Stimulated activated CD8-positive, alpha-beta memory T cell treated with anti-CD3 and anti-CD28 coated beads, Interleukin-12 subunit alpha, Interleukin-12 subunit beta, amount 100 ng/mL, for 1 hour (primary cell): ENCODE measurements at places on chromosomes 12 and 14.

- no peak for DNase-seq
Measured at GRCh38 chr12:80271780-80272179, 172.3 kb upstream of the PTPRQ start.

- no peak for DNase-seq
Measured at GRCh38 chr12:117227000-117227653, 36.9 kb upstream of the FBXO21 start.

DNA sequence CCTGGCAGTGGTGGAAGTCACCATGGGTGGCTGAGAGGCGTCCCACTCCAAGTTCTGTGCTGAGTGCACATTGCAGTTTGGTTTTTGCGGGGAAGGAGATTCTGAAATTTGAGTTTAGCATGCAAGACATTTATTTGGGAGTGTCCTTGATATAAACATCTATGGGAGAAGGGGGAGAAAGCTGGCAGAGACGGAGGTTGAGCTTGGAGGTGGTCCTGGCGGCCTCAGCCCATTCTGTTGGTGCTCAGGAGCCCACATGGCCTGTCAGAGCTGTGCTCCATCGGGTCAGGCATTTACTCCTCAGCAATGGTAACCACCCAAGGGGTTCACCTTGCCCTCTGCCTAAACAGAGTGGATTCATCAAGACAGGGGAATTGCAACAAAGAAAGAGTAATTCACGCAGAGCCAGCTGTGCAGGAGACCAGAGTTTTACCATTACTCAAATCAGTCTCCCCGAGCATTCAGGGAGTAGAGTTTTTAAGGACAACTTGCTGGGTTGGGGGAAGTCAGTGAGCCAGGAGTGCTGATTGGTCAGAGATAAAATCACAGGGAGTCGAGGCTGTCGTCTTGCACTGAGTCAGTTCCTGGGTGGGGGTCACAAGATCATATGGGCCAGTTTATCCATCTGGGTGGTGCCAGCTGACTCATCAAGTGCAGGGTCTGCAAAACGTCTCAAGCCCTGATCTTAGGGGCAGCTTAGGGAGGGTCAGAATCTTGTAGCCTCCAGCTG, 323.3 kb upstream of the TMEM132C start:
- DNase-seq = no peak

GRCh38 chr12:12890543-12891079, 751 bp upstream of the GPRC5A start:
- no peak for DNase-seq

GRCh38 chr12:103768467-103769123, 72.4 kb downstream of the NT5DC3 start:
- no peak for DNase-seq

GRCh38 chr12:108967869-108968540, 52.9 kb downstream of the SVOP start:
- no peak for DNase-seq

DNA sequence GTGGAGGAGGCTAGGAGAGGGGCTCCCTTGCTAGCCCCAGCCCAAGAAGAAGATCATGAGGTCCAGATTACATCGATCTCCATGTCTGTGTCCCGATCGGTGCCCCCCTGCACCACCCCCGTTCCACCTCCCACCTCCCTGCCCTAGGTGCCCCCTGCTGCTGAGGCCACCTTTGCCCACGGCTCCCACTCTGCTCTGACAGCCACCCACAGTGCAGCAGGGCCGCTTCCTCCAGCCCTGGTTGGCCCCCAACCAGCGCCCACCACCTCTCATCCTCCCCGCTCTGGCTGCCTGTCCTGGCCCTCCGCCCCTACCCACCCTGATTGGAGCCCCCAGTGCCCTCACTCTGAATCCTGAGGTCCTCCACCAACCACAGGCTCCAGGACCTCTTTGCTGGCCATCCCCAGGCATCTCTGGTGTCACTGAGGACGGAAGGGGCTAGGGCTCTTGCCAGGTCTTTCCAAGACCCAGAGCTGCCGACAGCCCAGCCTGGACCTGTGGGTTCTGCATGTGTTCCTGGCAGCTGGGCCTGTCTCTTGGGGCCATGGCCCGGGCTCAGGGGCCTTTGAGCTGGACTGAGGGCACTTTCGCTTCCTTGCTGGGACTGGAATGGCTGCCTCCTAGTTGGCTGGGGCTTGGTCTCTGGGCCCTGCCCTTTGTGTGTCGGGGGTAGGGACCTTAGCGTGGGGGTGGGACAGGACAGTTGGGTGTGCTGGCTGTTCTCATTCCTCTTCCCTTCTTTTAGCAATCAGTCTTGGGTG, 7.2 kb upstream of the PLXNC1 start:
- DNase-seq = no peak

DNA sequence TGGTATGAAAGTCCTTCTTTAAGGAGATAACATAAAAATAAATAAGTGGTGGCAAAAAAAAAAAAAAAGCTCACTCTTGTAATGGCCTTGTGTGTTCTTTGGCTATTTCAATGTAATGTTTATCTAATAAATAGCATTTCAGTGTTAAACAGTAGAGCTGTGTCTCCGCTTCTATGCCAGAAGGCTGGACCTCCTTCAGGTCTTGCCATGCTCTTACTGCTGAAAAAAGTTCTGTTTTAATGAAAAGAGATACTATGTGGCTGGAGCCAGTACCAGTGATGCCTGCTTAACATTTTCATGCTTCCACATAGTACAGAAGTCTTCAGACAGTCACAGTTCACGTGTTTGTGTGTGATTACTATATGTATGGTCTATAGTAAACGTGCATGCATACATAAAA, 74.1 kb upstream of the PRICKLE1 start:
- DNase-seq = no peak

DNA sequence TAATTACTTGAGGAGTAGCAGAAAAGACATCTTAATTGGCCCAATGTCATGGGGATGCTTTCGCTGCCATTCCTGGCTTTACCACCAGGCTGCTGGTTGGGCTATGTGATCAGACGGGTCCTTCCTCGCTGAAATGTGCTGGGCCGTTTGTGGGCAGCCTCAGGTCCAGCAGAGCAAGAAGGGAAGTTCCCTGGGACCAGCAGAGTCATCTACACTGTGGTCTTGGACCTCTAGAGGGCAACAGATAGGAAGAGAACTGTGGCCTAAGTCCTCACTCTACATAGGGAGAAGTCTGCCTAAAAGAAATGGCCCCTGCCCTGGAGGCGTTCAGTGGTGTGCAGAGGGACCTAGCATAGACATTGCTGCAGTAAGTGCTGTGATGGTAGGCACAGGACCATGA, 10.9 kb downstream of the EVL start:
- DNase-seq = no peak

GRCh38 chr14:45785240-45785639, 532.2 kb upstream of the MIS18BP1 start:
- DNase-seq = no peak

DNA sequence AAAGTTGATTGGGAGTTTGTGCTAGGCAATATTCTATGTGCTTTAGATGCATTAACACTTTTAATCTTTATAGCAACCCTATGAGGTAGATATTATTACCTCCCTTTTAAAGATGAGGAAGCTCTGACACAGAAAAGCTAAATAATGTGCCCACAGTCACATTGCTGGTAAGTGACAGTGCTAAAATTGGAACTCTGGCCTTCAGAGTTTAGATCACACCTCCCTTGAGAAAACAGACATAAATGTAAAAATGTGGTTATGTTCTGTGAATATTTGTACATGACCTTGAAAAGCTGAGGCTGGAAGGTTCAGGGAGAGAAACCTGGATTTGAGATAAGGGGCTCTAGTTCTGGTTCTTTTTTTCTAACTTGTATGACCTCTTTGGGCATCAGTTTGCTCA, 1.9 kb downstream of the ABHD4 start:
- no peak for DNase-seq

DNA sequence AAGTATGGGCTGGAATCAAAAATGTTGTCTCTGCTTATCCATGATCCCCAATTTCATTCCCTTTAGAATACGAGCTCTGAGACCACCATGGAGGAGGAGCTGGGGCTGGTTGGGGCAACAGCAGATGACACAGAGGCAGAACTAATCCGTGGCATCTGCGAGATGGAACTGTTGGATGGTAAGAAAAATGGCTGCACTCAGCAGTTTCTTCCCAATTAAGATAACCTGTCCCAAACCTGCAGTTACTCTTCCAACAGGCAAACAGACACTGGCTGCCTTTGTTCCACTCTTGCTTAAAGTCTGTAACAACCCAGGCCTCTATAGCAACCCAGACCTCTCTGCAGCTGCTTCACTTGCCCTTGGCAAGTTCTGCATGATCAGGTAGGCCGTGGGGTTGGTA, 6.6 kb upstream of the GAPDH start:
- DNase-seq = no peak

GRCh38 chr12:60148831-60149230, 553.0 kb downstream of the SLC16A7 start:
- DNase-seq = no peak

DNA sequence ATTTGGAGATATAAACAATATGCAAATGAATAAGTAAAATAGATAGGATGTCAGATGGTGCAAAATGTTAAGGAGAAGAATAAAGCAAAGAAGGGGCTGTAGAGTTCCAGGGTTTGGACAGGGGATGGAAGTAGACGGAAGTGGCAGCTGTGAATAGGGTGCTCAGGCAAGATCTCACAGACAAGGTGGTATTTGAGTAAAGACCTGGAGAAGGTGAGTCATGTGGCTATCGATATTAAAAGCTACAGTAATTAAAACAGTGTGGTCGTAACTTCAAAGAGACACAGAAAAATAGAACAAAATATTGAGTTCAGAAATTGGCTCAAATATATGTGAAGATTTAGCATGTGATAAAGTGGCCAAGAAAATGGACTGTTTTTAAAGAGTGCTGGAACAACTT, 61.3 kb upstream of the SLC38A2 start:
- no peak for DNase-seq

DNA sequence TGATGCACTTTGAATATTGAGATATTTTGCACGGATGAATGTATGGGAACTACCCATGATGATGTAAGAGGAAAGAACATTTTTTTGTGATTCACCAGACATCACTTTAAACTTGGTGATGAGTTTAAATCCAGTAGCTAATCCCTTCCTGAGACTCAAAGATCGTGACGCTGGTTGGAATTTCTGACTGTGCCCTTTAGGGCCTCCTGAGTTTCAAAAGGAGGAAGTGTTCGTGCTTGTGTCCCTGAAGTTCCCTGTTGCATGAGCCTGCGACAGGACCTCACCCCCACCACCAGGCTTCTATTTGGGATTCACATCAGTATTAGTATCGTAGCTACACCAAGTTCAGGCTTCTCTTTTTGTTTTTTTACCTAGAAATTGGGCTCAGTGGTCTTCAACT, 18.6 kb upstream of the RIN3 start:
- DNase-seq = no peak

DNA sequence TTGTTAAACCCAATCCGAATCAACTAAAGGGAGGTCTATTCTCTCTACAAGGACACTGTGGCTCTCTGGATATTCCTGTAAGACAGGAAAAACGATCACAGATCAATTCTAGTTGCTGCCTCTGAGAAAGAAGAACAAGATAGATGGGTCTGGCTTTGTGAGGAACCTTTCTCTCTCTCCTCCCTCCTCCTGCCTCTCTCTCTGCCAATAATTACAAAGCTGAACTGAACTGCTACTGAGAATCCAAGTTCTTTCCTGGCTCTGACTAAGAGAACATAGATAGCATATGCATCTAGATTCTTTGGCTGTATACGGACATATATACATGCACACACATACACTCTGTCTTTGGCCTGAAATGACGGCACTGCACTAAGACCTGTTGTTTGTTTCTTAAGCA, 27.6 kb downstream of the ETV6 start:
- no peak for DNase-seq

DNA sequence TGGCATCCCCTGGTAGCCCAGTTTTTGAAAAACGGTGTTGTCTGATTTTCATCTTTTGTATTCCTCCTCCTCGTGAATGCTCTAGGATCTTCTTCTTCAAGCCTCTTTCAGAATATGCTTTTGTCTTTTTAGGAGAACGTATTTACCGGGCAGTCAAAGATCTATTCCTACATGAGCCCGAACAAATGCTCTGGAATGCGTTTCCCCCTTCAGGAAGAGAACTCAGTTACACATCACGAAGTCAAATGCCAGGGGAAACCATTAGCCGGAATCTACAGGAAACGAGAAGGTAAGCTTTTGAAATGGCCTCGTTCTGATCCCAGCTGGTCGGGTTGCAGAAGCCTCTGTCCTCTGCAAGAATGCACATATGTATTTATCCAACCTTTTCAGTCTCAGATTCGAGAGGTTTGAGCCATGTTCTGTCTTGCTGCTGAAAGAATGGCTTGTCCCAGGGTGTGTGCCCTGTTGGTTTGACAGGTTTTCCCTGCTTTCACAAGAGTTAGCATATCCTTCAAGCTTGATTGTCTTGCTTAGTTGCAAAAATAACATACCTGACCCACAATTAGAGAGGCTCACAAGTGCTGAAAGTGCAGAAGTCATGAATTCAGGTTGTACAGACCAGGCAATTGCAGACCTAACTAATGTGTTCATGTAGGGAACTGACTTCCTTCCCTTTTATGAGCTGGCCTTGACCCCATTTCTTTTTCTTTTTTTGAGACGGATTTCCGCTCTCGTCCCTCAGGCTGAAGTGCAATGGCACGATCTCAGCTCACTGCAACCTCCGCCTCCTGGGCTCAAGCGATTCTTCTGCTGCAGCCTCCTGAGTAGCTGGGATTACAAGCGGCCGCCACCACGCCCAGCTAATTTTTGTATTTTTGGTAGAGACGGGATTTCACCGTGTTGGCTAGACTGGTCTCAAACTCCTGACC, 6.8 kb downstream of the KMT5A start:
- DNase-seq = no peak

DNA sequence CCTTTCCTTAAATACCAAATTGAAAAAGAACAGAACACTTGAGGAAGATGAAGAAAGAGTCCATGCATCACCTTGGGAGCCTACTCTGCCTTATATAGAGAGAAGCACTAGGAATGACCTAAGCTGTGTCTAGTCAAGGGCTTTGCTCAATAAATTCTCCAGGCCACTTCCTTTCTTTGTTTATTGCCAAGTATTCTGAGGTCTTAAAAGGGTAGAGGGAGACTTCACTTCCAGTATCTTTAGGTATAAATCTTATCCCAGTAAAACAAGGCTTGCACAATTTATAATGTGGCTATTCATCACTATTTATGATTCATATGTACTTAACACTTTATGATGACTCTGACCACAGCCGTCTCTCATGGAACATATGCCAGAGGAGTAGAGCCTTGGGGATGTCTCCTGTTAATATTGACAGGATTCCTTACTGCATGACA, 85.1 kb upstream of the ARHGAP5 start:
- no peak for DNase-seq
